ENCODE measurements at places on chromosomes 4 and X. TPM values are rescaled to one million over a fixed set of nuclear protein-coding genes. Genes with fewer than 3 reads are reported as not detected.

GRCh38 chr4:153804722-153805121 lies 15.8 kb upstream of the SFRP2 start:
- no peak for DNase-seq

GRCh38 chr4:25792200-25792791 lies 70.5 kb downstream of the SEL1L3 start:
- no peak for DNase-seq

GRCh38 chr4:51830156-51830720 lies 12.7 kb upstream of the DCUN1D4 start:
- no peak for DNase-seq

SRPX2 gene
- total RNA-seq: 8.6 TPM

FGB gene
- 0.51 TPM for total RNA-seq

FDCSP gene
- total RNA-seq: not detected

DNA sequence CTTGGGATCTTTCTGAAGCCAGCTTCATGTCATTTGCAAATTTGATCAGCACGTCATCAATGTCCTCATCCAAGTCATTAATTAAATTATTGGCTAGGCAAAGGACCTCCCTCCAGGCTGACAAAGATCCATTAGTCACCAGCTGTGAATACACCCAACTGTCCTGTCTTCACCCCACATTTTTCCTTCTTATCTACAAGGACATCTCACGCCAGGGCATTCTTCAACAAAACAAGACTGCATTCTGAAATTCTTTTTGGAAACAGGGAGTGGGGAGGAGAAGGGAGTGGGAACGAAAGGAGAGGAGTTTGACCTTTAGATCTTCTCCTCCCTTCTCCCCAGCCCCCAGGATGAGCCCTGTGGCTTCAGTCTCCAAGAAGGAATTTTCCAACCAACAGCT lies 32.7 kb downstream of the NLGN3 start:
- no peak for DNase-seq

- DNase-seq: no peak
Measured at GRCh38 chrX:108396188-108396891, 41.9 kb downstream of the COL4A6 start.

ADGRG2 gene
- total RNA-seq: 0.78 TPM

GRCh38 chr4:70671091-70671490 lies 4.8 kb upstream of the JCHAIN start:
- DNase-seq: no peak

DNA sequence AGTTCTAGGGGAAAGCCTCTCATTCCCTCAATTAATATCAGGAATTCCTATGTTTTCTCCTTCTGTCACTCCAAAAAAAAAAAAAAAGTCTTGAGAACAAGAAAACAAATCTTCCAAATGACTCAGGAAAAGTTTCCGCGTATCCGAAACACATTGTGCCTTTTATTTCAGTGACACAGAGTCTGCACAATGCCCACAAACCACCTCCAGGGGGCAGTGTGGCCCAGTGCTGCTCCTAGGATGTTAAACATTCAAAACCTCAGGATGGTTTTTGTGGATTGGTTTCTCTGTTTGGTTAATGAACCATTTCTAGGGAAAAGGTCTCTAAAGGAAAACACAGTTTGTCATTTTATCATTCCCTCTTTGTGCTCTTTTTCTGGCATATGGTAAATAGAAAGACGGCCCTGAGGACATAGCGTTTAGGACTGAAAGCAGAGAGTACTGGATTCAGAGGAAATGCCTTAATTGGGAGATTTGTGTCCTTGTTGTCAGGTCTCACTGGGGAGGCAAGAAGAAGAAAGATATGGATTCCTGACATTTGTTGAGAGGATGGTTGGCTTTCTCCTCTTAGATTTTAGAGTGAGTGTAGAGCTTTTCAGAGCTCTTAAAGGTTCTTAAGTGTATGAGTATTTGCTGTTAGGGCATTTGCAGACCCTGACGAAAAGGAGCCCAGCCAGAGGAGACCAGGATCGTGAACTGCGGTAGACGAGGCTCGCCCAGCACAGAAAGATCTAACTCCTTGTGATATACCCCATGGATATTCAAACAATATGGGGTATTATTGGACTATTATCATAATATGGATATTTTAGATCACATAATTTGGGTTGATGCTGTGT lies 65.7 kb upstream of the MAP9 start:
- DNase-seq: peak; percentile 90

HSD17B10 gene
- total RNA-seq: 113 TPM

- no peak for DNase-seq
Measured at GRCh38 chrX:15043538-15043937, 170.3 kb downstream of the MOSPD2 start.

DNA sequence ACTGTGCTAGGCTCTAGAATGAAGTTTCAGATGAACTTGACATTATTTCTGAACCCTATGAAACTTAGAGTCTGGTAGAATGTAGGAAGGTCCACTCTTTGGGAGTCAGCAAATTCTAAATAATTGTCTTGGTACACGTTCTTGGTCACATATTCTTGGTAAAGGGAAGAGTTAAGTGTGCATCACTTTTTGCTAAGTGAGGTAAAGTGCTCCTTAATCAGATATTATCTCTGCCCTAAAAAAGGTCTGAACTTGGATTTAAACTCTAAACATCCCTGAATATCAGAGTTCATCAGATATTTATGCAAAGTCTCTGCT lies 7.2 kb downstream of the OCIAD2 start:
- no peak for DNase-seq
